ENCODE measurements at places on chromosomes 4 and X. TPM values are rescaled to one million over a fixed set of nuclear protein-coding genes. Genes with fewer than 3 reads are reported as not detected.

DNA sequence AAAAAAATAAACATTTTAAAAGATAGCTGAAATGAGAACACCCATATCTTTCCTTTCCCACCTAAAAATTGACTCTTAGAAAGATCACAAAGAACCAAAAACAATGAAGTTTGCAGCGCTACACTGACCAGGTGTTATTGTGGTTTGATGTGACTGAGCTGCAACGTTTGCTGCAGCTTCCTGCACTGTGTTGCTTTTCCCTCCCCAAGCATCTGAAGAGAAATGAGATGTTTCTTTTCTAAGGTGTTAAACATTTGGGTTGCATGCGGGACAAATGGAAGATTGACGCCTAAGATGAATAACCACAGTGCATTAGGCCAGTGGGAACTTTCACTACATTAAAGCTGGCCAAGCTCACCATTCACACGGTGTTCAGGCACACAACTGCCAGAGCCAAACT lies 8.9 kb downstream of the LEF1 start:
- H3K4me3 ChIP-seq: peak overlapping the region; percentile 77
- peaks cover 32% of the 10 kb centered on the region for H3K36me3 ChIP-seq
- no peak for DNase-seq
- H3K27ac ChIP-seq: peak overlapping the region; percentile 87
- peaks cover 40% of the 10 kb centered on the region for H3K4me1 ChIP-seq
- H3K27me3 ChIP-seq: no peaks in the 10 kb centered on the region

- peaks cover 8% of the 10 kb centered on the region for H3K36me3 ChIP-seq
- DNase-seq: no peak
- no peak overlapping the region for H3K4me3 ChIP-seq
- no peak overlapping the region for H3K27ac ChIP-seq
These were observed 5.9 kb downstream of the UGDH start for GRCh38 chr4:39521253-39521919.

The ERVMER34-1 gene
- not detected for total RNA-seq

- peak overlapping the region; percentile 98 for H3K4me3 ChIP-seq
- DNase-seq: no peak
- no peaks in the 10 kb centered on the region for H3K27me3 ChIP-seq
- H3K36me3 ChIP-seq: no peaks in the 10 kb centered on the region
- H3K4me1 ChIP-seq: peaks cover 19% of the 10 kb centered on the region
These were observed 648 bp downstream of the GRK4 start for GRCh38 chr4:2963966-2964471.

DNA sequence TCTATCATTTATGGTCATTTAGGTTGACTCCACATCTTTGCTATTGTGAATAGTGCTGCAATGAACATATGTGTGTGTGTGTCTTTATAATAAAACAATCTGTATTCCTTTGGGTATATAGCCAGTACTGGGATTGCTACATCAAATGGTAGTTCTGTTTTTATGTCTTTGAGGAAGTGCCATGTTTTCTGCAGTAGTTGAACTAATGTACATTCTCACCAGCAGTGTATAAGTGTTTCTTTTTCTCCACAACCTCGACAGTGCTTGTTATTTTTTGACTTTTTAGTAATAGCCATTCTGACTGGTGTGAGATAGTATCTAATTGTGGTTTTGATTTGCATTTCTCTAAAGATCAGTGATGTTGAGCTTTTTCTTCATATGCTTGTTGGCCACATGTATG lies 80.5 kb downstream of the ARHGAP6 start:
- H3K27ac ChIP-seq: no peak overlapping the region
- no peaks in the 10 kb centered on the region for H3K27me3 ChIP-seq
- no peak overlapping the region for H3K4me3 ChIP-seq

DNA sequence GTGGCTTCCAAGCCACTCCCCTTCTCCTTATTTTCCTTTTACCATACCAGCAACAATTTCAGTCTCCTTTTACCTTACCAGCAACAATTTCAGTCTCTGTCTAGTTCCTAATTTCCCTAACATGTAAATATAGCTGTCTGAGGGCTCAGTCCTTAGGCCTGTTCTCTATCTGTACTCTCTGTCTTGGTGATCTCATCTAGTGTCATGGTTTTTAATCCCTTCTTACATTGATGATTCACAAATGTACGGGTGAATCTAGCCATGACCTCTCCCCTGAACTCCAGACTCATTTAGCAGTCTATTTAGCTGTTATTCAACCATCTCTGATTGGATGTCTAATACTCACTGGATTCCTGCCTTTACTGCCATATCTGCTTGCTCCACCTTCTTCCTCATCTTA lies 7.2 kb downstream of the IL15 start:
- H3K36me3 ChIP-seq: no peaks in the 10 kb centered on the region
- H3K4me3 ChIP-seq: no peak overlapping the region
- no peak for DNase-seq
- no peaks in the 10 kb centered on the region for H3K4me1 ChIP-seq

The RRAGB gene
- 11.9 TPM for total RNA-seq

The TBC1D8B gene
- total RNA-seq: 1.7 TPM

- H3K4me1 ChIP-seq: no peaks in the 10 kb centered on the region
- no peak overlapping the region for H3K4me3 ChIP-seq
- H3K27me3 ChIP-seq: no peaks in the 10 kb centered on the region
- no peak overlapping the region for H3K27ac ChIP-seq
- DNase-seq: no peak
- no peaks in the 10 kb centered on the region for H3K36me3 ChIP-seq
These were observed 79.4 kb upstream of the FHL1 start for GRCh38 chrX:136067966-136068365.

The APELA gene
- total RNA-seq: not detected

GRCh38 chr4:32752962-32753361 lies 2032.8 kb downstream of the PCDH7 start:
- H3K4me3 ChIP-seq: no peak overlapping the region
- no peaks in the 10 kb centered on the region for H3K27me3 ChIP-seq
- no peaks in the 10 kb centered on the region for H3K4me1 ChIP-seq
- DNase-seq: no peak

GRCh38 chr4:26151615-26152014 lies 169.2 kb upstream of the RBPJ start:
- H3K27me3 ChIP-seq: no peaks in the 10 kb centered on the region
- no peak overlapping the region for H3K27ac ChIP-seq
- no peaks in the 10 kb centered on the region for H3K36me3 ChIP-seq
- H3K4me1 ChIP-seq: no peaks in the 10 kb centered on the region
- H3K4me3 ChIP-seq: no peak overlapping the region

DNA sequence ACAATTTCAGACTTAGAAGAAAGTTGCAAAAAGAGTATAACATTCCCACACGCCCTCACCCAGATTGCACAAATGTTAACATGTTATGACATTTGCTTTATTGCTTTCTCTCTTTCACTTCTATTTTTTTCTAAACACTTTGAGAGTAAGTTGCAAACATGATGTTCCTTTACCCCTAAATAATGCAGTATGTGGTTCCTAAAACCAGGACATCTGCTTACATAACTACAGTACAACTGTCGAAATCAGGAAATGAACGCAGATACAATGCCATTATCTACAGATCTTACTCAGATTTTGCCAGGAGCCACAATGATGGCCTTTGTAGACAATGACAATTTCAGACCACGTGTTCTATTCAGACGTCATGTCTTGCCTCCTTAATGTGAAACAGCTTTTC lies 22.4 kb downstream of the SH3TC1 start:
- H3K36me3 ChIP-seq: peaks cover 7% of the 10 kb centered on the region
- no peak overlapping the region for H3K4me3 ChIP-seq
- no peak for DNase-seq
- H3K27me3 ChIP-seq: no peaks in the 10 kb centered on the region
- peak overlapping the region; percentile 59 for H3K27ac ChIP-seq

- no peaks in the 10 kb centered on the region for H3K27me3 ChIP-seq
- H3K4me3 ChIP-seq: no peak overlapping the region
- no peak overlapping the region for H3K27ac ChIP-seq
- H3K36me3 ChIP-seq: no peaks in the 10 kb centered on the region
- no peaks in the 10 kb centered on the region for H3K4me1 ChIP-seq
- no peak for DNase-seq
These were observed 589.5 kb downstream of the CENPC start for GRCh38 chr4:66955784-66956183.

GRCh38 chr4:139085141-139085540 lies 69.6 kb downstream of the NOCT start:
- no peak for DNase-seq
- peaks cover 24% of the 10 kb centered on the region for H3K4me1 ChIP-seq
- no peaks in the 10 kb centered on the region for H3K27me3 ChIP-seq
- peak overlapping the region; percentile 96 for H3K27ac ChIP-seq

- H3K27ac ChIP-seq: no peak overlapping the region
- no peak for DNase-seq
- no peak overlapping the region for H3K4me3 ChIP-seq
- H3K27me3 ChIP-seq: no peaks in the 10 kb centered on the region
- no peaks in the 10 kb centered on the region for H3K36me3 ChIP-seq
- no peaks in the 10 kb centered on the region for H3K4me1 ChIP-seq
These were observed 36.8 kb upstream of the SH3RF1 start for GRCh38 chr4:169307576-169307975.

The OR13H1 gene
- not detected for total RNA-seq

GRCh38 chr4:104815665-104816064 lies 321.0 kb upstream of the CXXC4 start:
- DNase-seq: no peak
- H3K4me1 ChIP-seq: no peaks in the 10 kb centered on the region
- H3K27ac ChIP-seq: no peak overlapping the region
- no peaks in the 10 kb centered on the region for H3K27me3 ChIP-seq
- H3K36me3 ChIP-seq: no peaks in the 10 kb centered on the region
- H3K4me3 ChIP-seq: no peak overlapping the region

- no peak for DNase-seq
- H3K27me3 ChIP-seq: no peaks in the 10 kb centered on the region
- no peak overlapping the region for H3K27ac ChIP-seq
- H3K4me1 ChIP-seq: no peaks in the 10 kb centered on the region
These were observed 121.2 kb upstream of the LNX1 start for GRCh38 chr4:53712408-53713020.

- H3K4me1 ChIP-seq: no peaks in the 10 kb centered on the region
- H3K4me3 ChIP-seq: no peak overlapping the region
- no peaks in the 10 kb centered on the region for H3K36me3 ChIP-seq
- no peak for DNase-seq
- no peak overlapping the region for H3K27ac ChIP-seq
These were observed 230.7 kb downstream of the DCLK2 start for GRCh38 chr4:150308824-150309472.

The TIMM8A gene
- 12.2 TPM for total RNA-seq

The RXFP1 gene
- total RNA-seq: not detected

The CFP gene
- 44.8 TPM for total RNA-seq

The EREG gene
- total RNA-seq: not detected

The SORCS2 gene
- not detected for total RNA-seq

GRCh38 chr4:80540349-80540748 lies 204.8 kb downstream of the CFAP299 start:
- no peak overlapping the region for H3K4me3 ChIP-seq
- no peaks in the 10 kb centered on the region for H3K36me3 ChIP-seq
- H3K27me3 ChIP-seq: no peaks in the 10 kb centered on the region
- no peak for DNase-seq
- H3K4me1 ChIP-seq: peaks cover 11% of the 10 kb centered on the region

DNA sequence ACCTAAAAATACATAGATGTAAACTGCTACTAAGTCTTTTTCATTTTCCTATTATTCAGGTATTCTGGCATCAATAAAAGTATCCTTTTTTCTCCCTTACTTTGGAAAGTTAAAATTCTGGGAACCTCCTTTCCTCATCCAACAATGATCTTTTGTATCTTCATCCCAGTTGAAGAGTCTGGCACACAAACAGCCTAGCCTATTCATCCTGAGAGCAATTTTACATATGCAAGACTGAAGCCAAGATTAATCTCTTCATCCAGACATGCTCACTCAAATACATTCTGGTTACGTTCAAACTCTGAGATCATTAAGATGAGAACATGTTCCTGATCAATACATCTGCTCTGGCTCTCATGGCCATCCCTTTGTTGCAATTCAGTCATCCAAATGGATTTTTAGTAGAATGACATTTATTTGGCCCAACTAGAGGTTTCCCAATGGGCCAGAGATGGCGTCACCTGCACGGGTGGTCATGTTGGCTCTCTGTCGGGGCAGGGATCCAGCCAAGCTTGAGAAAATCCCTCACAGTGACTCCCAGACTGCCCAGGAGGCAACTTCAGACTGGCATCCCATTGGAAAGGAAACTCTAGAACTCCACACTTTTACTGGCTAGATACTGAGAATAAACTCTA lies 135.3 kb upstream of the VCX2 start:
- no peaks in the 10 kb centered on the region for H3K36me3 ChIP-seq
- no peaks in the 10 kb centered on the region for H3K27me3 ChIP-seq
- no peak overlapping the region for H3K27ac ChIP-seq

DNA sequence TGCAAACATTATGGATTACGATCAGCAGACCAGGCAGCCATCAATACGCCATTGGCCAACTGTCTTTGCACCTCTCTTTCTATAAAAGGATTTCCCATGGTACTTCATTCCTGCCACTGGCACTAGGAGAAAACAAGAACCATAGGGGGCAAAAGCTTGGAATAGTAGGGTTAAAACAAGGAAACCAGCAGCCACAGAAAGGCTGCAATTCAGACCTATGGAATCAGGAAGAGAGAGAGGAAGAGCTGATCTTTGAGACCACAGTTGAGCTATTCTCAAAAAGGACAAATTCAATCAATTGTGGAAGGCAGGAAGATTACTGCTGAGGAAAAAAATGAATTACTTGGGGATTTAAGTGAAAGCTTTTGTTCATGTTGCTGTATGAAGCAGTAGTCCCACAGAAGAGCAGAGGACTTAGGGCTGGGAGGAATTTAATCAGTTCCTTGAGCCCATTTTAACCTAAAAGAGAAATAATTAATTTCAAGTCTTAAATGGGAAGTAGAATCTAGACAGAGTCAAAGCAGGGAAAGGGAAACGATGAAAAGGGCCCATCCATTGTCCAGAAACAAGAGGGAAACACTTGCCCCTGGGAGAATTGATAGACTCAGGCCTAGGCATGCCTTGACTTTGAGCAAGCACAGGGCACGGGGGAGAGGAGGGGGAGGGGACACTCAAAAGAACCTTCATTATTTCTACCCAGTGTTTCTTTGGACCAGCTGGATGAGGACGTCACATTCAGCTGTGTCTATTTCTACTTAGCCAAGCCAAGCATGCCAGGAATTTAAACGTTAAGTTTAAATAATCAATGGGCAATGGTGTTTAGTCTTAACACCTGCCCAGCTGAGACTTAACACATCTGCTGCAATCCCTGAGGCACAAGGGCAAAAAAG lies 50.7 kb downstream of the SCD5 start:
- no peaks in the 10 kb centered on the region for H3K36me3 ChIP-seq
- no peak for DNase-seq
- H3K27ac ChIP-seq: no peak overlapping the region
- no peak overlapping the region for H3K4me3 ChIP-seq

The SHOX gene
- not detected for total RNA-seq

GRCh38 chr4:108051343-108051742 lies 61.7 kb downstream of the HADH start:
- H3K36me3 ChIP-seq: peaks cover 6% of the 10 kb centered on the region
- peaks cover 76% of the 10 kb centered on the region for H3K4me1 ChIP-seq
- H3K27me3 ChIP-seq: no peaks in the 10 kb centered on the region
- no peak overlapping the region for H3K4me3 ChIP-seq

The PPM1K gene
- total RNA-seq: 91.9 TPM

DNA sequence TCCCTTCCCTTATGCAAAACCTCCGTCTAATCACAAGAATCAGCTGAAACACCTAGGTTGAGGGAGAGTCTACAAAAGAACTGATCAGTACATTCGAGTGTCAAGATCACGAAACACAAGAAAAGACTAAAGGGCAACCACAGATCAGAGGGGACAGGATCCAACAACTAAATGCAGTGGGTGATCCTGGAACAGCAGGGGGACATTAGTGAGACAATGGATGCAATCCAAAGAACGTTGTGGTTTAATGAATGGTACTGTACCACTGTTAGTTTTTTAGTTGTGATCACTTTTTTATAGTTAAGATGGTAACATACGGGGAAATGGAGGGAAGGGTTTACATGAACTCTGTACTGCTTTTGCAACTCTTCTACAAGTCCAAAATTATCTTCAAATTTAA lies 79.2 kb downstream of the RELL1 start:
- H3K4me3 ChIP-seq: no peak overlapping the region
- no peak for DNase-seq
- no peaks in the 10 kb centered on the region for H3K4me1 ChIP-seq
- no peaks in the 10 kb centered on the region for H3K27me3 ChIP-seq

Measured in naive thymus-derived CD4-positive, alpha-beta T cell (primary cell).